ENCODE measurements at places on chromosomes 2 and 18.

DNA sequence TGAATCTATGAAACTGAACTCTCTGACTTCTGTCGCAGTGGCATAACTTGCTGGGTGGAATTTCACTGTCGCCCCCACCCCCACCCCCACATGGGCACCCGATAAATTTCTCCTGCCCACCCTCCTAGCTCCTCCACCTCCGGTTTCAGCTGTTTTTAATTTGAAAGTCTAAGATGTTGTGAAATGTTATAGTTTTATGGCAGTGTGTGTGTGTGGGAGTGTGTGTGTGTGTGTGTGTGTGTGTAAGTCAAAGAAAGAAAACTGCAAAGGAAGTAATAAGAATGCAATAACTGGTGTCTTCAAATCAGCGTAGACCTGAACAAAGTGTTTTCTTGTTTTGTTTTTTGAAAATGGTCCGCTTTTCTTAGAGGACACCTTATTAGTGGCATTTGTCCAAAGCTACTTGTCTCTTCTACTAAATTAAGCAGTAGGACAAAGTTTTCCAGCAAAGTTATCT, 388 bp downstream of the DTNA start:
- no peak for DNase-seq

GRCh38 chr2:147026664-147027295, 818.0 kb upstream of the ACVR2A start:
- DNase-seq, result no peak

- DNase-seq, result no peak
These were observed 51.8 kb downstream of the MYO1B start for GRCh38 chr2:191297033-191297432.

DNA sequence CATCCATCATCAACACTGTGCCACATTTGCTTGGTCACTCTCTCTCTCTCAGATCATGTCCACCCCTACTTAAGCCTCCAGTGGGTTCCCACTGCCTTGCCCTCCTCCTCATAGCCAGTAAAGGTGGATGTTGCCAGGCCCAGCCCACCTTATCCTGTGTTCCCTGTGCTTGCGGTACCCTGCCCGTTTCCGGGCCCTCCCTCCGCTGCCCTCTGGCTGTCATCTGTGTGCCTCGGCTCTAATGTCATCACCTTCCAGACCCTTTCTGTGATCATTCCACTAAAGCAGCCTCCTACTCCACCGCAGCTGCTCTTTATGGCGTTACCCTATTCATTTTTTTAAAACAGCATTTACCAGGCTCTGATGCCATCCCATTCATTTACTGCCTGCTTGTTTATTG, 305.7 kb upstream of the SKOR2 start:
- no peak for DNase-seq

GRCh38 chr2:226207671-226208070, 591.9 kb downstream of the IRS1 start:
- DNase-seq, result no peak

DNA sequence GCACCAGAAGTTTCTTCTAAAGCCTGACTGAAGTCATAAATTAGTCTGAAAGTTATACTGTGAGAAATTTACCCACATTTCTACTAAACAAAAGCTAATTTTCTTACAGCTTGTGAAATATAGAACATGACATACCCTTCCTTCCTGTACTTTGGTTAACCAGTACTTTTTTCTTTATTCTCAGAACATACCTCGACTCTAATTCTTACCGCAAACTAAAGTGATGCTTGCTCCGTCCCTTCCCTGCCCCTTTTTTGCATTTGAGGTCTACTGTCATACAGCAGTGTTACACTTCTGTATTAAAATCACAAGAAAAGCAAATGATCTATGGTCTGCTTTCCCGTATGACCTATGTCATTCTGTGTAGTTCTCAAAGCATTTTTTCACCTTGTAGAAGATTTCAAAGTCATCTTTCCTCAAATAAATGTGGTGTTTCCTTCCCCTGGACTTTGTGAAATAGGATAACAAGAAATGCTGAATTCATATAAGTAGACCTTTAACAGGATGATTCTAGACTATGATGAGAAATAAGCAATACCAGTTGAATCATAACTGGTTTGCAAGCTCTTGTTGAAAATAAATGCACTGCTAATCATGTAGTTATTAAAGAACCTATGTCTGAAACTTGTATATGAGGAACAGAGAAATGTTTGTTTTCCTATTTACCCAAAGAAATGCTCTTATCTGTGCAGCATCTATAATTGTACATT, 30.4 kb downstream of the CYTIP start:
- no peak for DNase-seq

DNA sequence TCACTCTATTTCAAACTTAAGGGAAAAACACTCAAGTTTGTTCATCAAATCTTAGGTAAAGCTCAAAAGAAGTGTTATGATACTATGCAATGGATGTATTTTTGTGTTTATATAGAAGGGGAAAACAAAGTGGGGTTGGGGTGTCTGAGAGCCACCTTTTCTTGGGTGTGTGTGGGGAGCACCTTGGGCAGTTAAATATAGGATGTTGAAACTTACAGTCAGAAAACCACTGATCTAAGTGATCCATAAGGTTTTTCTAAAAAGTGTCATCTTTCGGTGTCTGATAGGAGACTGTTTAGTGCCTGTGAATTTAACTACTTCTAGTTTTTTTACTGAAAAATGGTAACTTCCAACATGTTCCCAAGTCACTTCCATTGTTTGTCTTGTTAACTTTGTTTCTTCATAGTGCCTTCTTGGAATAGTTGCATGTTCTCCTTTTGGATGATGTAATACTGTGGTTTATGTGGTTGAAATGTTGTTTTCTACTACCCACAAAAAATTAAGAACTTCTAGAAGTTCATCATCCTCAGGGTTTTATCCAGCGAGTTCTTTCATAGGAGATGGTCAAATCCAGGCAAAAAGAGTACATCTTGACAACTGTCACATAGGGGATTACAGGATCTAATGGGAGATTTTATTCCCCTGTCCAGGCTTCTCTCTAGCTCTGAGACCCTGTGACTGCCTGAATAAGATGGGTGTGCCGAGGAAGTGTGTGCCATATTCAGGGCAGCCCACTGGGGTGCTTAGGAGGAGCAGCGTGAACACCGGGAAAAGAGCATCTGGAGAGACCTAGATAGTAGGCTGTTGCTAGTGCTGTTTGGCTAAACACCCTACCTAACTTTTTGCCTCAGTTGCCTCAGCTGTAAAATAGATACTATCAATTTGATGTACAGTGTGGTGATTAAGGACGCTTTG, 46.2 kb downstream of the CAB39 start:
- no peak for DNase-seq

DNA sequence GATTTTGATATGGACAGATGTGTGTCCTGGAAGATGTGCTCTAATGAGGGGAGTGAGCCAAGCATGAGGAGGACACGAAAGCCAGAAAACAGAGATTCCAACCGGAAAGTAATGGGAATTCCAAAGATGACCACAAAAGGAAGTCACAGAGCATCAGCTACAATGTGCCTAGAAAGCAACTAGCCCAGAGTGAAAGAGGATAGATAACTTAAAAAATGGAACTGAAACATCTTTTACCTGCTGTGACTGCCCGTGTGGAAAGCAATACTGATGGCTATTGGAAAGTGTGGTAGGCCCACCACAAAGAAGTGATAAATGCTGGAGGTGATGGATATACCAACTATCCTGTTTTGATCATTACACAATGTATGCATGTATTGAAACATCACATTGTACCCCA, 21.6 kb downstream of the DNMT3A start:
- DNase-seq, result no peak

DNA sequence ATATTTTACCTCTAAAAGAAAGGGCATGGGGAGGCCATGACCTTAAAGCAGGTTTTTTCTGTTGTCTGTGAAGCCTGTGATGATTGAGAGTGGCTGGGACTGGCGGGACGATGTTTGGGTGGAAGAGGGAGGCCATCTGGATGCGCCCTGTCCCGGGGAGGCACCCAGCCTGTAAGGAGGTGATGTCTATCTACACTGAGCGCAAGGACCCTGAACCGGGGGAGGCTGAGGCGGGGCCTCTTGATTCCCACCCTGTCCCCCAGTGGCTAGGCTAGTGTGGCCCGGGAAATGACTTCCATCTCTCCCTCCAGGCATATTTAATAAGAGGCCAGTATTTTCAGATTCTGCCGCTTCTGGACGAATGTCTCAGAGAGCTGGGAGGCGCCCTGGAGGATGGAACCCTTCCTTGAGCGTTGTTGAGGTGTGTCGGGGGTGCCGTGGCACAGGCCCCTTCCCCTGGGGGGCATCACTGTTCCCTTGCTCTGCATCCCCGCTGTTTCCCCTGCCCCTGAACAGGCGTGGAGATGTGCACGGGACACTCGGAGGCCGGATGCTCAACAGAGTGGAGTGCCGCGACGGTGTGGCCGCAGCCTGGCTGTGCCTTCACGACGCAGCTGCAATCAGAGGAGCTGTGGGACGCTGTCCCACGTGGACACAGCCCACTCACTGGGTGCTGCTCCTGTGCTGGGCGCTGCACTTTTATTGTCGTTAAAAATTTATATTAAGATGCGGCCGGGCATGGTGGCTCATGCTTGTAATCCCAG, 185.4 kb downstream of the LDLRAD4 start:
- DNase-seq, result no peak

DNA sequence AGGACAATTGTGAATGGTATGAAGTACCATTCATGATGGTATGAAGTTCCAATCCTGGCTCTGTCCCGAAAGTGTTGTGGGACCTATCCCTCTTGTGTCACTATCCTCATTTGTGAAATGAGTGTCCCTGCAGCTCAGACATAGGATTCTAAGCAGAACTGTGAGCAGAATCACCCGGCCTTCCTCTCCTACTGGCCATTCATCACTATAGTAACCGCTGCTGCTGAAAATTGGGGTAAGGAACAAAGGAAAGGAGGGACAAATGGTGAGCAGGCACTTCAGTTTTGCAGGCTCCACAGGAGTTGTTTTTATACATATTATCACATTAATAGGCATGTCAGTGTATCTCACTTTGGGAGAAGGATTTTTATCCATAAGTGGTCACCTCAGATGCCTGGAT, 27.4 kb downstream of the SMYD1 start:
- DNase-seq, result no peak

GRCh38 chr2:28319118-28320008, 73.3 kb upstream of the FOSL2 start:
- DNase-seq, result no peak

GRCh38 chr2:235495373-235496238, 1.8 kb downstream of the AGAP1 start:
- no peak for DNase-seq

GRCh38 chr18:46821856-46822711, 65.2 kb upstream of the ST8SIA5 start:
- no peak for DNase-seq

DNA sequence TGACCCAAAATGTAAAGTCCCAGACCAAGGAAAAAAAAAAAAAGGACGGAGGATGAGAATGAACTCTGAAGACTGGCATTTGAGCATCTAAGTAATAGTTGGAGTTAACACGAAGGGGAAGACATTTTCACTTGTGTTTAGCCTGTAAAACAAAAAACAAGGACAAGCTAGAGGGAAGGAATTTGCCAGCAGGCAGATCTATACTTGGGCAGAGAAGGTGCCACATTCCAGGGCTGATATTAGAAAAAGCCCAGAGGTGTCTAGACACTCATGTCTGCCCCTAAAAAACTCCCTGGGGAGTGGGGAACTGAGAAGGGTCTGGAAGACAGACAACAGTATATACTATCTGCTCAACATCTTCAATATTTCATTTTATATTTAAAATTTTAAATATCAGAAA, 171.1 kb downstream of the ZEB2 start:
- DNase-seq, result no peak

DNA sequence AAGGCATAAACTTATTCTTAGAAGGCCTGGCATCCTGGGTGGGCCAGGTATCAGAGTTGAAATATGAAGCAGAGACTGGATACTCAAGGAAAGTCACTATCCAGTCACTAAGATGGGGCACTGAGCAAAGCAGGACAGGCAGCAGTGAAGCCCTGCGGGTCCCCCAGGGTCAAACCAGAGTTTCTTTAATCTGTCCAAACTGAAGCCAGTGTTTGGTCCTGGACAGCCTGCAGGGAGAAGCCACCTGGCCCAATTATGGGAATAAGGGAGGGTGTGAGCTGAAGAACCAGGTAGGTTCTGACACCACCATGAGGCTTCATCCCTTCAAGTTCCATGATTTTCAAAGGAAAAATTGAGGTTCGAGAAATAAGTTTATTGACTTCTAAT, 298.4 kb upstream of the FBXO11 start:
- DNase-seq, result no peak

DNA sequence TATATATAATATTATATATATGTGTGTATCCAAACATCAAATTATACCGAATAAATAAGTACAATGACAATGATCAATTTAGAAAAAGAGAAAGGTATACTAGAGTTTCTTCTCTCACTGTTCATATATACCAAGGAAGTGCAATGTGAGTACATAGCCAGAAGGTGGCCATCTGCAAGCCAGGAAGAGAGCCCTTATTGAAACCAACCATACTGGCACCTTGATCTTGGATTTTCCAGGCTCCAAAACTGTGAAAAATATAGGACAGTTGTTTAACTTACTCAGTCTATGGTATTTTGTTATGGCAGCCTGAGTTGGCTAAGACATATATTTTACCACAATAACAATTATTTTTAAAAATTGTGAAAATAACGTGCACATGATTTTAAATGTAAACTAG, 1490.2 kb upstream of the SLC39A10 start:
- DNase-seq, result peak; percentile 44

DNA sequence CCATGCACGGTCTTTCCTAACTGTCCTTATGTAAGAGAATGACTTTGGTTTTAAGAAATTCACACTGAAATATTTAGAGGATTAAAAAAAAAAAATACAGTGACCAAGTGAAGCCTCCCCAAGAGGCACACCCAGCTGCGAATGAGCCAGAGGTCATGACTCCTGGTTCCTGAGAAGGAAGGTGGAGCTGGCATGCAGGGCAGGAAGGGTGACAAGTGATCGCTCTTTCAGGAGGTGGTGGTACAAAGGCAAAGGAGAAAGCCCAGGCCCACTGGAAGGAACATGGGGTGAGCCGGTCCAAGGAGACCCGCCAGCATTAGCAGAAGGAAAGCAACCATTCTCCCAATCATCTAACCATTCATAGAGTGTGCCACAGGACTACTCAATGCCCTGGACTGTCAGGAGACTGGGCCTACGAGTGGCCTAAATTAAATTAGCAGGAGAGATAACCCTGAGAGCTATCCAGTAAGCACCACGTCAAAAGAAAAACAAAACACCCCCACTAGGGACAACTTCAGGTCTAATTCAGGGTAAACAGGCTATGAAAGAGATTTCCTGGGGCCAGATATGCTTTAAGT, 7.8 kb downstream of the INO80C start:
- no peak for DNase-seq

GRCh38 chr2:4916094-4916493, 776.1 kb upstream of the SOX11 start:
- DNase-seq, result no peak

DNA sequence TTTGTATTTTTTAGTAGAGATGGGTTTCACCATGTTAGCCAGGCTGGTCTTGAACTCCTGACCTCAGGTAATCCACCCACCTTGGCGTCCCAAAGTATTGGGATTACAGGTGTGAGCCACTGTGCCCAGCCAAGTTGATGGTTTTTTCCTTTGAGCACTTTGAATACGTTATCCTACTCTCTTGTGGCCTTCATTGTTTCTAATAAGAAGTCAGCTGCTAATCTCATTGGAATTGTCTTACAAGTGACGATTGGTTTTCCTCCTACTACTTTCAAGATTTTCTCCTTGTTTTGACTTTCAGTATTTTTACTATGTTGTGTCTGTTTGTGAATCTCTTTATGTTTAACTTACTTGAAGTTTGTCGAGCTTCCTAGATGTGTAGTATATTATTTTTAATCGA, 88.5 kb downstream of the TMEM200C start:
- no peak for DNase-seq

- no peak for DNase-seq
These were observed 118.0 kb upstream of the STPG4 start for GRCh38 chr2:47272905-47273758.

- no peak for DNase-seq
These were observed 62.2 kb downstream of the HAUS1 start for GRCh38 chr18:46166261-46166970.

- no peak for DNase-seq
These were observed 160.7 kb downstream of the RTP5 start for GRCh38 chr2:242030226-242030575.
